Activated CD4-positive, alpha-beta T cell treated with anti-CD3 and anti-CD28 coated beads for 36 hours (primary cell): ENCODE measurements at places on chromosomes 11 and 22.

GRCh38 chr11:31957674-31958073 is 133.2 kb upstream of the RCN1 start:
- DNase-seq = no peak

GRCh38 chr11:8871962-8872361 is 39.0 kb upstream of the AKIP1 start:
- DNase-seq = no peak

- no peak for DNase-seq
These were observed 750 bp downstream of the XRCC6 start for GRCh38 chr22:41621911-41622179.

DNA sequence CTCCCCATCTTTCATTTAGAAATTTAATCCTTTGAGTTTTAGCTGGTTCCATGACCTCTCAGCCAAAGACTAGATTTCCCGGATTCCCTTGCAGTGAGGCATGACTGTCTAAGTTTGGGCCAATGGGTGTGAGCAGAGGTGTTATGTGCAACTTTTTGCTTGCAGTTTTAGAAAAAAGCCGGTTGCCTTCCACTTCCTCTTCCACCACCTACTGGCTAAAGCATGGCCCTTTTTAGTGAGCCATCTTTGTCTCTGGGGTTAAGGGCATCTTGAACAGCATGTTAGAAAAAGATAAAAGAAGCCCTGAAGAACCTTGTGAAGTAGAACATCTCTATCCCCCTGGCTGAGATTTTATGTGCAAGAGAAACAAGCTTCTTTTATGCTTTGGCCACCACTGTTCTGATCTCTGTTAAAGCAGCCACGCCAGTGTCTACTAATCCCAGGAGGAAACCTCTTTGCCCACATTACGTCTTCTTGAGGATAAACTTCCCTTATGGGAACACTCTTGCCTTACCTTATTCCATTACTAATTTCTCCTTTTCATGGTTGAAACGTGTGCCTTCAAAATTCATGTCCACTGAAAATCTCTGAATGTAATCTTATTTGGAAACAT is 279.9 kb downstream of the TENM4 start:
- DNase-seq = no peak
